T-helper 22 cell (primary cell): ENCODE measurements at places on chromosomes 12 and 14.

DNA sequence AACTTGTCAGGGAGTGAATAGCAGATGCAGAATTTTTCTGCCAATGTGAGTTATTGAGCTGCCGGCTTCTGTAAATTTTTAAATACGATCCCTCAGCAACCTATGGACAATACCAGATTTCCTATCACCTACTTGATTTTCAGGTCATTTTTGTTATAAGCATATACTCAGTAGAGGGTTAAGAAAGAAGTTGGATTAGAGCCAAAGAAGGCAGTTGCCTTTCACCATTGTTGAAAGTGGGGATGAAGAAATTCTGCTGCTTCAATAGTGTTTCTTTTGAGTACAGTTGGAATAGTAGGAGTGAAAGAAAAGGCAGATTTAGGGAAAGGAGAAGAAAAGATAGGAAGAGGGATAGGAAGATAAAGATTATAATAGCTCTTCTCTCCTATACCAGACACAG is 197.1 kb downstream of the ATP23 start:
- no peak for DNase-seq

GRCh38 chr12:51906430-51907082 is 748 bp upstream of the ACVRL1 start:
- DNase-seq: no peak

GRCh38 chr12:131004166-131004565 is 50.5 kb downstream of the ADGRD1 start:
- no peak for DNase-seq

GRCh38 chr12:110157539-110157938 is 33.4 kb downstream of the IFT81 start:
- no peak for DNase-seq

DNA sequence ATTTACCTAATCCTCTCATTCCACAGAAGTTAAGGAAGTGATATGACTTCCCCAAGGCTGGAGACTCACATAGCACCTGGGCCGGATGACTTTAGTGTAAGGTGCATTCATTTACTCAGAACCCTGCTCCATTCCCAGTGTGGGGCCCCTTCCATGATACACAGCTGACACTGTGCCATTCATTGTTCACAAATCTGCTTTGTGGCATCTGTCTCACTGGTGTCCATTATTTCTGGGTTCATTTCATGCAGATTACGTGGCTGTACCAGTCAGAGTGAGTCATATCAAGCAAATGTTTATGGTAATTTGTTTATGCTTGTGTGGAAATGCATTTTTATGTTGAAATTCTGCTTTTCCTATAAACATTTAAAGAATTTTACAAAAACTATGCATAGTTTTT is 5.2 kb downstream of the ANO4 start:
- DNase-seq: no peak

DNA sequence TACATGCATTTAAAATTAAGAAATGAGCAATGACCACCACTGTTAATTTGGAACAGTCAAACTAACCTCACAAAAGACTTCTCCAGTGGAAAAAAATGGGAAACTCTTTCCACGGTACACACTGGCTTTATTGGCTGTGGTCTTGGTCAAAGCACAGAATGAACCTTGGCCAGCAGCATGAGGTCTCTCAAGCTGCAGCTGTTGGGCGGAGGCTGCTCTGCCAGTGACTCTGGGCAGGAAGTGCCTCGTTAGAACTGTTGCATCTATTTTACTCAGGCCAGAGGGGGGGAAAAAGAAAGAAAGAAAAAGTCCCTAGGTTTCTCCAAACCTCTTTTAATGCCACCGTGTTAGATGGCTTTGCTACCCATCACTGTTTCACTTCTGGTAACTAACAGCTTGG is 279.8 kb upstream of the DIO2 start:
- no peak for DNase-seq

GRCh38 chr14:85301506-85301905 is 228.4 kb upstream of the FLRT2 start:
- DNase-seq: no peak
